ENCODE measurements at places on chromosomes 2 and 18. TPM values are rescaled to one million over a fixed set of nuclear protein-coding genes. Genes with fewer than 3 reads are reported as not detected.

UGT1A1 gene
- total RNA-seq, result not detected

DNA sequence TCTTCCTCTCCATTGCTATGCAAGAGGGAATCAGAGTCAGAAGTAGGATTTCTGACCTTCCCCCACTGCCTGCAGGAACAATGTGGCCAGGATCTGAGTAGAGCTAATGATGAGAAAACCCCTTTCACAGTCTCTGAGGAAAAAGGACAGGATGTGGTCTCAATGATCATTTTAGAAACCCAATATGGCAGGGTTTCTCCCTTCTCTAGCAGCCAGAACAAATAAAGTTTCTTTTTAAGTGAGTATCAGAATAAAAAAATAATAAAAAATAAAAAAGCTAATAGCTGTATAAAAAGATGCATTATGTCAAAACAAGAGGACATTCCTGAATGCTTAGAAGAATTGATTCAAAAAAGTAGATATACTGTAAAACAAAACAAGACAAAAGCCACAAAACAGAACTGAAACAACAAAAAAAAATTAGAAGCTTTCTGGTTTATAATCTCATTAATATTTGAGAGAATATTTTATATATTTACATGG, 1124.9 kb upstream of the ZEB2 start:
- peak; percentile 24 for DNase-seq

DNA sequence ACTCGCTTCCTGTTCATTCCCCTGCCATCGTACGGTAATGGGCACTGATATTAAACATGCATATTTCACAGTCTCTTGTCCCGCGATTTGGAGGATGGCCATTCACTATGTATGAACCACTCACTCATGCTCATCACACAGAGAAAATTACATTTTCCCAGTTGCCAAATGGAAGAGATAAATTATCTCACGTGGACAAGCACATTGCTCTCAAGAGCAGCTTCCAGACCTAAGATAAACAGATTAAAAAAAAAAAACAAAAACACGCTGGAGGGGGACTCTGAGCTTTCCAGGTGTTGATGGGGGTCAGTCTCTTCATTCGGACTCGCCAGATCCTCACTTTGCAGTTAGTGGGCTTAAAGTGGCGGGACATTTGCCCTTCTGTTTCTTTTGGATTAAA, 1.7 kb upstream of the MAPK4 start:
- DNase-seq, result no peak

- peak; percentile 51 for DNase-seq
Measured at GRCh38 chr2:190947141-190947540, 66.5 kb downstream of the GLS start.

GRCh38 chr2:117679952-117680351, 134.5 kb upstream of the DDX18 start:
- DNase-seq, result no peak

DNA sequence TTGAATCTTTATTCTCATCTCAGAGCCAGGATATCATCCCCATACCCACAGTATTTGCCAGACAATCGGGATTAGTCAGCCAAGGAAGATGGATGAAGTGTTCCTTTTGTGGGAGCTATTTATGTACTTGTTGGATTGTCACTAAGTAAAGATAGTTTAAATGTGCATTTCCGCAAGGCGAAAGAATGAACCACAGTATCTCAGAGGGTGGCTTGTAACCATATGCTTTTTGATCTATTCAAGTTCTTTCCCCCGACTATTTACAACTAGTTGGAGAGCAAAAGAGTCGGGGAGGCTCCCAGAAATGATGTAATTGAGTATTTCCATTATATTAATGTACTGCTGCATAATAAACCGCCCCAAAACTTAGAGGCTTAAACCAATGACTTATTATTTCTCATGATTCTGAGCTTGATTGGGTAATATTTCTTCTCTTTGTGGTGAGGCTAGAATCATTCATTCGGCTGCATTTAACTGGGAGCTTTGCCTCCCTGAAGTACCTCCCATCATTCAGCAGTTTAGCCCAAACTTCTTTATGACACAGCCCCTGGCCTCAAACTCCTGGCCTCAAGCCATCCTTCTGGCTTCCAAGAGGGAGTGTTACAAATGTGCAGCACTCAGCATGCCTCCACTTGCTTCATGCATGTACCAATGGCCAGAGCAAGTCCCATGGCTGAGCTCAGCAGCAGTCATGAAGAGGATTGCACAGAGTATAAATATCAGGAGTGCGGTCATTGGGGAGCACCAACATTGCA, 423.7 kb downstream of the METTL4 start:
- DNase-seq, result peak; percentile 79

- peak; percentile 21 for DNase-seq
Measured at GRCh38 chr2:223414646-223415045, 187.5 kb downstream of the SCG2 start.

Data from RPMI7951 (cell line).